ENCODE measurements at places on chromosomes 2 and 18.

GRCh38 chr18:70781860-70782453 is 493.1 kb downstream of the SOCS6 start:
- DNase-seq, result peak; percentile 60

GRCh38 chr2:111048856-111049768 is 71.6 kb upstream of the BCL2L11 start:
- no peak for DNase-seq

- peak; percentile 92 for DNase-seq
Observed at GRCh38 chr2:240387669-240388358, 47.6 kb upstream of the GPC1 start.

- DNase-seq, result no peak
Observed at GRCh38 chr2:218281449-218281848, 10.9 kb downstream of the TMBIM1 start.

GRCh38 chr2:136247204-136247950 is 129.4 kb upstream of the CXCR4 start:
- peak; percentile 80 for DNase-seq

GRCh38 chr2:119197529-119198239 is 25.9 kb upstream of the STEAP3 start:
- peak; percentile 70 for DNase-seq

GRCh38 chr18:75005626-75006025 is 203.3 kb downstream of the PTGR3 start:
- DNase-seq, result peak; percentile 59

DNA sequence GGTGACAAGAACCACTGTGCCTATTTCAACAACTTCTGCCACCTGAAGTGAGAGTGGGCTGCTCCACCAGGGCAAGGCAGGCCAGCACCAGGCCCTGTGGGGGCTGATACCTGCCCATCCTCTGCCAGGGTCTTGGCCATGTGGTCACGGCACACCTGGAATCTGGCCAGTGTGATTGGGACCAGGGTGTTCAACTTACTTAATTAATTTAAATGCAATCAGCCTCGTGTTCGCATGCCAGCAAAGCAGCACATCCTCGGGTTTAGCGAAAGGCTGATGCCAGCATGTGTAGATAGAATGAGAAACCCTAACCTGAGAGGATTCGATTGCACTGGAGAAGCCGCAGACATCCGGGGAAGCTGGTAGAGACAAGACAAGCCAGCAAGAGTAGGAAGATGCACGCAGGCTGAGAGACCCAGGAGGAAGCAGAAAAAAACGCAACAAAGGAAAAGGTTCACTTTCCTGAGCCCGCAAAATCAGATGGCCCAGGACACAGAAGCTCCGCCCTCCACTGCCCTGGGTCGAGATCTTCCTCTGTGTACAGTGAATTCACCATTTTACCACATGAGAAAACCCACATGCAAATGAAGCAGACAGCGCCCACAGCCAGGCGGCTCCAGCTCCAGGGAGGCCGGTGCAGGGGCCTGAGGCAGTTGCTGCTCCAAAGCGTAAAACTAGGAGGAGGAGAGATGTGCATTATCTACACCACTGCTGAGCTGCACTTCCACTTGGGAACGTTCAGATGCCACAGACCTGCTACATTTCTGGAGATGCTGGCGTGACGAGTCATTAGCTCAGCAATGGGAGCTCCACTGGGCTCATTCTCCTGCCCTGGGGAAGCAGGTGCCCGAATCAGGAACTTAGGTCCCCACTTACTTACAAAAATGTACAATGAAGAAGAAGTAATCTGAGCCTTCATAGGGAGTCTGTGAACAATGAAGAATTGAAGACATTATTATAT is 92.1 kb downstream of the TMEM18 start:
- DNase-seq, result no peak
